Fibroblast of upper back skin (primary cell): ENCODE measurements at places on chromosomes 5 and 9.

- no peak for DNase-seq
Observed at GRCh38 chr5:150172145-150172544, 5.6 kb downstream of the CDX1 start.

- DNase-seq, result no peak
Observed at GRCh38 chr9:85199866-85200495, 530.5 kb downstream of the NTRK2 start.

DNA sequence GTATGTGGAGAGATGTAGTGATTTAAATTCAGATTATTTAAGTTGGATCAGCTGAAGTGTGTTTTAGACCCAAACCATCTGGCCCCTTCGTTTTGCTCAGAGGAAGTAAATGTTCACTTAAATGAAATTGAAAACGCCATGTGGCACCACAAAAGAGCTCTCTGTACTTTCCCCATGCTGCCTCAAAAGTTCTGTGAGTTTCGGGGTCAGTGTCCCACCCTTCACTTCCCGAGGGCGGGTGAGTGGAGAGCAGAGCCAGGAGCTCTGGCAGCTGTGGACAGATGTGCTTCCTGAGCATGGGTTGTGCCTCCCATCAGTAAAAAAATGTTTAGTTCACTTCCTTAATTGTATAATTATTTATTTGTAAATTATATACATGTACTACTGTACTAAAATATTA lies 48.4 kb downstream of the PSD2 start:
- DNase-seq, result no peak

GRCh38 chr5:124880903-124881697 lies 134.7 kb upstream of the ZNF608 start:
- no peak for DNase-seq

- DNase-seq, result no peak
Observed at GRCh38 chr9:134617246-134617645, 24.4 kb upstream of the COL5A1 start.

DNA sequence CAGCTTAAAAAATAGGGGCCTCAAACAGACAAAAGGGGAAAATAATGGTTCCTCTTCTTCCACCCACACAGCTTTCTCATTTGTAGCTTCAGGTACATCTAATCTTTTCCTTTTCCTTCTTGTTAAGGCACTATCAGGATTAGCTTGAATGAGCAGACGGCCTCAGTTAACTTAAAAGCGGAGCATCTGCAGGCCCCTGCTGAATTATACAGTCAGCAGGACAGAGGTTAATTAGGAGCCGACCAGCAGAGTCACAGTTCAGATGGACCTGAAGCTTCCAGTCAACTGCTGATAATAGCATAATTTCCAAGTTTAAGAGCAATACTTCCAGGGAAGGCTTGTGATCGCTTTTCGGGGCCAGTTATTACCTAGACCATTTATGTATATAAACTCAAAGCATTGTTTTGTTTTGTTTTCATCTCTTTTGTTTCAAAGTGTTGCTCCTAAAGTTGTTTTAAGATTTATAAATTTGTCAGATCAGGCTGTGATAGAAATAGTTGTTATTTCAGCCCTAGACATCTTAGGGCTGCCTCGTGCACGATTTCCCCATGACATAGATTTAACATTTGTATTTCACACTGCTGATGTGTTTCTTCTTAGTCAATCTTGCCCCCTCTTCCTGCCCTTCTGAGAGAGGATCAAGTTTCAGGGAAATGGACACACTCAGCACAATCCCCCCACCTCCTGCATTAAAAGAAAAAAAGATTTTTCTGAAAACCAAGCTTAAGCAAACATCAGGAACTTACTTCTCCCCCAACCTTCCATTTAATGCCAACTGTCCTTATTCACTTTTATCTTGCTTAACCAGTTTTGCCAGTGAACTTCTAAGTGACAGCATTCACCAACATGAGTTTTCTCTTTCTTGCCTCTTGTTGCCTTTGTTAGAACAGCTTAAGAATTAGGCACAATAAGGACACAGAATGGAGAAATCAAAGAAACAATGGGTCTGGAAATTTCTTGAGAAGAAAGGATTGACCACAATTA lies 449.8 kb downstream of the ARHGEF28 start:
- no peak for DNase-seq

GRCh38 chr9:127084076-127085039 lies 38.1 kb downstream of the ANGPTL2 start:
- no peak for DNase-seq

GRCh38 chr5:65704621-65705239 lies 17.2 kb downstream of the SGTB start:
- no peak for DNase-seq

- no peak for DNase-seq
Observed at GRCh38 chr9:93886911-93887310, 68.2 kb downstream of the BARX1 start.

DNA sequence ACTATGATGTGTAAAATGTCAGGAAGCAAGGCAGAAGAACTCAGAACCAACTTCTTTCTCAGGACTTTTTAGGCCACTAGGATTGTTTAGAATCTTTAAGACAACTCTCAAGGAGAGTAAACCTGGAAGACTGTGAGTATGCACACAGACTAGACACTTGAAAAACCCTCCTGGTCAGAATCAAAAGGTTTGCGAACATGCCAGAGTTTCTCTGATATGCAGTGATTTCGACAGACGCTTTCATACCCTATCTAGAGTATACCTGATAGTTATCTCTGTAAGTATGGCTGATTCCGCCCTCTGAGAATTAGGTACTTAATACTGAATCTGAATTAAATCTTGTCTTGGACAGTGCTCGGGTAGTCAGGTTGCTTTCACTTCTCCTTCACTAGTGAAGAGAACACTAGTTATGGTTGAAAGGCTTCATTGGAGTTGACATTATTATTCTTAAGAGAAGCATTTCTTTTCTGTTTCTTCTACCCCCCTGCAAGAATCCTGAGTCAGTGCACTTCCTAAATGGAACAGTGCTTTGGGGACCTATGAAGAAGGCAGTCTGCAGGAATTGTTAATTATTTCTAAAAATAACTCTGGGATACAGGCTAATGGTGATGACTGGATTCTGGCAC lies 158.1 kb downstream of the HACD4 start:
- peak; percentile 73 for DNase-seq

- DNase-seq, result no peak
Observed at GRCh38 chr5:62742207-62742606, 163.6 kb downstream of the LRRC70 start.

DNA sequence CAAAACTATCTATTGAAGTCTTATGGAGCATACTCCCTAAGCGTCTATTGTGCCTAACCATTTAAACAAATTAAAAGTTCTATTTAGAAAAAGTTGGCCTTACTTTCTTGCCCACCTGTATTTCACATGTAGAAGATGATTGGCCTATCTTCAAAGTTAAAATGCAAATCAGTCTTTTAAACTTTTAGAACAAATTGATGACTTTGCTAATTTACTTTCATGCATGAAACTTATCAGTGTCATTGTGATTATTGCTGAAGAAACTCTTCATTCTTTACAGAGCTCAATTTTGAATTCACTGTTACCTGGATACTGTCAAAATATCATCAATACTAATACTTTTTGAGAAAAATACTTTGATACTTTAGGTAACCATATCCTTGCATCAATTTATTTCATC lies 216.1 kb downstream of the COX7C start:
- DNase-seq, result no peak

DNA sequence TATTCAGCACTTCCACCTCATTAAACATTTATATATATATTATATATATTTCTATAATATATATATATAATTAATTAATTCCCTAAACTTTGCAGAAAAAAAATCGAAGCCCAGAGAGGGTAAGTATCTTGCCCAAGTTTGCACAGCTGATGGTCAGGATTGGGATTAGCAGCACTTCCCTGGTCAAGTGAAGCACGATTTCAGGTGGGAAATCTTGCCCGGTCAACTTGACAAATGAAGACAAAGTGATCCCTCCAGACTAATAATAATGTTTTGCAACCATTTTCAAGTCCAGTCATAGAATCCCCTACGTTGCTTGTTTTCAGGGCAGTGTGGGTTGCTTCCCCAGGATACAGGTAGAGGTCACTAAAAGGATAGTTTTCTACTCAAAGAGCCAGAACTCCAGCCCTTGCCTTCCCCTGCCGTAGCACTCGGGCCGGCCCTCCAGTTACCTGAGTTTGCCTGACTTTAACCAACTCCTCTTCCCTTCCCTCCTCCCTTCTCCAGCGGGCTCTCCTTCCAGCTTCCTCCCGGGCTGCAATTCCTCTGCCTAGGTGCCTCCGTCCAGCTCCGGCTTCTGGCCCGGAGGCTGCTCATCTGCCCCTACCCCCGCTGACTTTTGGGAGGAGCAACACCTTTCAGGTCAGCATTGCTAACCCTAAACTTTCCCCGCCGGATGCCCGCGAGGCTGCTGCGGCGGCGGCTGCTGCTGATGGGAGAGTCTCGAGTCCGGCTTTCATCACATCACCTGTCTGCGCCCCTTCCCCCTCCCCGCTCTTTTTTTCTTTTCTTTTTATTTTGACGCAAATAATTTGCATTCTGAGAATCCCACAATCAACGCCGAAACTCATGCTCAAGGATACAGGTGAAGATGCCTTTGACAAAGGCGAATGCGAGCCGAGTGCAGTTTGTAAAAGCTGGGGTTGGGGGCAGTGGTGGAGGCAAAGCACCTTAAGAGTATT lies 930 bp downstream of the PRLR start:
- DNase-seq, result peak; percentile 5

GRCh38 chr5:89759802-89760201 lies 649.8 kb downstream of the CETN3 start:
- no peak for DNase-seq

DNA sequence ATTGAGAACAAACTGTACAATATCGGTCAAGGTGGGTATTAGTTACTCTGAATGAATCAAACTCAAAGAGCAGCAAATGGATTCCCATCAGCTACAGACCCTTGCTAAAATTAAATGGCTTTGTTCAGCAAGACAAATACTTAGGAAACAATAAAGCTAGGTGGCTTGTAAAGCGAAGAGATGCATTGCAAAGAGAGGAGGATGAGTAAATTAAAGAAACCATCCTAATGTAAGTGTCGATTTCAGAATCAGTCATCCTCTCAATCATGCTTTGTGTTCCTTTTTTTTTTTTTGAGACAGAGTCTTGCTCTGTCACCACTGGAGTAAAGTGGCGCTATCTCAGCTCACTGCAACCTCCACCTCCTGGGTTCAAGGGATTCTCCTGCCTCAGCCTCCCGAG lies 359.2 kb upstream of the ZNF462 start:
- DNase-seq, result no peak

- peak; percentile 36 for DNase-seq
Observed at GRCh38 chr9:133534346-133535291, at the start of gene ADAMTSL2. Gene ADAMTSL2 (plus strand): TSS chr9:133534704. CDS start chr9:133536713, 2,009 bp downstream.

GRCh38 chr5:120436996-120437395 lies 27.1 kb upstream of the PRR16 start:
- peak; percentile 41 for DNase-seq

DNA sequence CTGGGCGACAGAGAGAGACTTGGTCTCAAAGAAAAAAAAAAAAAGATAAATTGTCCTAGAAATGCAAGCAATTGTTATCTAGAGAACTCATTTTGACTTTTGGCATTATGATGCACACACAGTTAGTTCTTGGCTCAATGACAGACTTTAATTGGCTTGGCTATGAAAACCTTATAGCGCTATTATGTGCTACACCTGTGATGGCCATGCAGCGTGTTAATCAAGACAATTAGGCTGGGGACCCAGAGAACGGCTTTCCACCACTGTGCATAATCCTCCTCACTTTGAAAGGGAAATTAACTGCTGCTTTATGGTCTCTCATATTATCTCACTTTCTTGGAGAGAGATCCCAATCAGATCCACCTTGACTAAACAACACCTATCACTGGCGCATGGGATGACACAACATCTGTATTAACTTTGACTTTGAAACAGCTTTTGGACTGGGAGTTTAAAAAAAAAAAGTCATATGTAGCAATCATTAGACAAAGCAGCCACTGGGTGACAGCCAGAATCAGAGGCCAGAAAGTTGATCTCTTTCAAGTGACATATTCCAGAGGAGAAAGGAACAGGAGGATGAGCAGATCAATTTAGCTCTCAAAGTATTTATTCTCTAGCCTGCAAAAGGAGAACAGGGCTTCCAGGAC lies 132.5 kb downstream of the PPP2R2B start:
- DNase-seq, result no peak

DNA sequence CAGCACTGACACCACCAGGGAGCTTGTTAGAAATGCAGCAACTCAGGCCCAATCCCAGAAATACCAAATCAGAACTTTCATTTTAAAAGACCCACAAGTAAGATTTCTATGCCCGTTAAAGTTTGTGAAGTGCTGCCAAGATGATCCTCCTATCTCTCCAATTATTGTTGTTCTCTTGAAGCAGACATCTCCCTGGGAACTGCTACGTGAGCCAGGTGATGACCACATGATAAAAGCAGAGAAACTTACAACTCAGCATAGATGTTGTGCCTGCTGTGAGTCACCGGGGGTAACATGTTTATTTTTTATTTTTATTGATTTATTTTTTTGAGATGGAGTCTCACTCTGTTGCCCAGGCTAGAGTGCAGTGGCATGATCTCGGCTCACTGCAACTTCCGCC lies 34.4 kb downstream of the GCNT4 start:
- DNase-seq, result no peak

GRCh38 chr5:98109561-98110006 lies 663.9 kb upstream of the RGMB start:
- peak; percentile 90 for DNase-seq

GRCh38 chr5:10896016-10896415 lies 135.0 kb upstream of the DAP start:
- DNase-seq, result no peak

DNA sequence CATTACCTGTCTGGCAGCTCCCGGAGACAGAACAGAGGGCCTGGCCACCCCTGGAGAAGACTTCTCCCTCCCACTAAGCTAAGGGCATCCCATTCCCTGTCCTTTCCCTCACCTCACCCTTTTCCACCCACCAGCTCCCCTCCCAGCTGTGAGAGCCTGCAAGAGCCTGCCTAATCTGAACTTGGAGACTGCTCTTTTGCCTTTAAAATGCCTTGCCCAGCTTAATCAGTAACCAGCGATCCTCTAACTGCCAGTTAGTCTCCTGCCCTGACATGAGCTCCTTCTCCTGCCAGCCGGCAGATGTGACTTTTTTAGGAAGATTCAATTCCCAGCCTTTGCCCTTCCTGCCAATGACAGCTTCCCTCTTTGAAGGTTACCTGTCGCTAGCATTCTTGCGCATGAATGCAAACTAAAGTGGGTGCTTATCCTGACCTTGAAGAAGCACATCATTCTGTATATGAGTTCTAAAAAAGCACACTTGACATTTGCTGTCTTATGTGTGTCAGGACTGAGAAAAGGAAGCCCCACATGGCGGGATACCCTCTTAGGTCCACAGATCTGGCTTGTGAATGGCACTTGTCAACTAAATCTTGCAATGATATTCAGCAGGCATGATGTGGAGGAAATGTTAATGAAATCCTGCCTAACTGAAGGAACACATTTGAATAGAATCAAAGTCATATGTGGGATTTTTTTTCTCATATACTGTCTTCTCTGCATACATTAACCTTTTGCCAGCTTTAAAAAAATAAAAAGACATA lies 411.2 kb upstream of the SLC30A5 start:
- no peak for DNase-seq

- peak; percentile 100 for DNase-seq
Observed at GRCh38 chr5:172412724-172413286, 41.5 kb downstream of the SH3PXD2B start.

DNA sequence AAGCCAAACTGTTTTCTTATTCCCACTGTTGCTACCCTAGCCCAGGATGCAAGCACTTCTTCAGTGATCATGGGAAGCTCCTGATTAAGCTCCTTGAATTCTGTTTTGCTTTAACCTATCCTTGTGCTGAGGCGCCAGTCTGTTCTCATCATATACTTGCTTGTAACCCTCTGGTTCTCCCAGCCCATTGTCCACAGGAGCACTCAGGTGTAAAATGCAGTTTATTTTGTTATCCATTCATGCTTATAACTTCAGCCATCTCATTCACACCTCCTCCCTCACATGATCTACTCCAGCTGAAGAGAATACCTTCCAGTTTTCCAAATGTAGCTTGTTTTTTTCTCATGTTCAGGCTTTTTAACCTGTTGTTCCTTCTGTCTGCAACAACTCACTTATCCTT lies 402.1 kb upstream of the BRINP1 start:
- no peak for DNase-seq
